ENCODE measurements at places on chromosomes 1 and 21.

- no peak for DNase-seq
Observed at GRCh38 chr1:93665015-93665414, 16.6 kb downstream of the BCAR3 start.

DNA sequence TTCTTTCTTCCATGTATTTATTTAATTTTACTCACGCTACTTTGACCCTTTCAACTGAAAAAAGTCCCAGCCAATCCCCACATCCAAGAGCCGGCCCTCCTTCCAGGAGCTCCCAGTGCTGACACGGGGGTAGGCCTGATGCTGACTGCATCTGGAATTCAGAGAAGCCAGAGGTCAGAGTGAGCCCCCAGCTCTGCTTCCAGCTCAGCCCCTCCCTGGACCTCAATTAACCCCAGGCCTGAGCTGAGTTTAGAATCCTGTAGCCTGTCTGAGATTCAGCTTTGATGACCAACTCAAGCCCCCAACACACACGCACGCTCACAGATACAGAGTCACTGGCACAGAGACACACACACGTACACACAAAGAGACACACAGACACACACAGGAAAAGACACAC lies 247.9 kb downstream of the NPHP4 start:
- DNase-seq = no peak

- DNase-seq = no peak
Observed at GRCh38 chr1:55309053-55309452, 93.9 kb upstream of the USP24 start.

GRCh38 chr1:89809556-89809955 lies 11.3 kb upstream of the LRRC8D start:
- DNase-seq = no peak

GRCh38 chr1:182348961-182349747 lies 42.4 kb downstream of the GLUL start:
- peak; percentile 13 for DNase-seq

GRCh38 chr1:167936930-167937708 lies at the start of gene MPC2:
MPC2 (minus strand) TSS chr1:167937072; CDS start chr1:167935841, 1,231 bp downstream.
- no peak for DNase-seq

GRCh38 chr1:28205243-28205642 lies 27.6 kb downstream of the DNAJC8 start:
- no peak for DNase-seq

DNA sequence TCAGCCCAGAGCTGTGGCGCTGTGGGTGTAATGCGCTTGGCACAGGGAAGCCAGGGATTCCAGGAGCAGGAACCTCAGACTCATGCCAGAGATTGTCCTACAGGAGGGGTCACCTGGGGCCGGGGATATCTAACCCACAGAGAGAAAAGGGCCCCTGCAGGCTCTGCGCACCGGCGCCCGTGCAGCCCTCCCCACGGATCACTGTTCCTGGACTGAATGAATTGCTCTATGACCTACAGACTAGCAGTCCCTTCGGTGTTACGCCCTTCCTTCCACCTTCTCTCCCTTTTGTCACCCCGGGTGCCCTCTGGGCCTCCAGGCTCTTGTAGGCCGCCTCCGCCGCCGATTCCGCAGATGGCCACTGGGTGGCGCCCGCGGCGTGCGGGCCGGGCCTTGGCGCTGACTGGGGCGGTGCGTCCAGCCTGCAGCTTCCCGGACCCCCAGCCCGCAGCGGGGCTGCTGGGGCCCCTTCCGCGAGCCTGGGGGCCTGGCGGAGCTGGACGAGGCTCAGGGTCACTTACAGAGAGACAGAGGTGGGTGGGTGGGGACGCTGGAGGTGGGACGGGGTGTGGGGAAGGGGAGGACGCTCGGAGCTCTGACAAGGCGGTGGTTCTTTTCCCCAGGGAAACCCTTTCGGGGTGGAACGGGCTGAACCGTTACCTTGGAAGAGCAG lies 101.3 kb downstream of the IER5 start:
- no peak for DNase-seq

DNA sequence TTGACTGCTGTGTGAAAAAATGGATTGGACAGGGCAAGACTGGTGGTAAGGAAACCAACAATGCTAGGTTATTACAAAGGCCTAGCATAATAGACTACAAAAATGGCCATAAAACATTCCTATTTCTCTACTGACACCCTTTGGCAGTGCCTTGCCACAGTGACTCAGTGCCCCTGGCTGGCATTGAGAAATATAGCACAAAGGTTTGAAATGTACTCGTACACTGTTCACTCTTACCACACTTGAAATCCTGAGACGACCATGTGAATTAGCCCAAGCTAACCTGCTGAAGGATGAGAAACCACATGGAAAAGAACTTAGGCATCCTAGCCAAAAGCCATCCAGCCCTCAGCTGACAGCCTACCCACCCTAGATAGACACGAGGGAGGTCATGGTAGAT lies 149.8 kb upstream of the PALMD start:
- peak; percentile 15 for DNase-seq

DNA sequence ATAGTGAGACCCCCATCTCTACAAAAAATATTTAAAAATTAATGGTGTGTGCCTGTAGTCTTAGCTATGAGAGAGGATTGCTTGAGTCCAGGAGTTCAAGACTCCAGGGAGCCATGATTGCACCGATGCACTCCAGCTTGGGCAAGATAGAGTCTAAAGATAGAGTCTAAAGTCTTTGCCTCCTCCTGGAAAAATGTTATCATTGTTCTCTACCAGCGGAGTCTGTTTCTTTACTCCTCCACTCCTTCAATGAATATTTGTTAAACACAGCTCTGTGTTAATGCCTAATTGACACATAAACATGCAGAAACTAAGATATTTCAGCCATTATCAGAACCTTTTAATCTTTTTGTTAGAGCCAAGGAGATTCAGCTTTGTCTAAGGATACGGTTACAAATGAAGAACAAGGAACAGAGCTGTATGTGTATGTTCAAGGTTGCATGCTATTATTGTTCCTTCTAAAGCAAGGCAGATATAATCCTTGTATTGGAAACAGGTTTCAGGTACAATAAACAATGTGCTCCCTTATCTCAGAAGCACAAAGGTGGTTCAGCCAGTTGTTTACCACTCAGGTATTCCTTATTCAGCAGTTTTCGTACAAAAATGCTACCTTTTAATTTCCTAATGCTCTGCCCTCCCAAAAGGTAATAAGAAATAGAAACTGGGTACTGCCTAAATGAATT lies 15.4 kb downstream of the OVAAL start:
- no peak for DNase-seq

GRCh38 chr1:51518586-51519047 lies 449 bp downstream of the EPS15 start:
- no peak for DNase-seq

DNA sequence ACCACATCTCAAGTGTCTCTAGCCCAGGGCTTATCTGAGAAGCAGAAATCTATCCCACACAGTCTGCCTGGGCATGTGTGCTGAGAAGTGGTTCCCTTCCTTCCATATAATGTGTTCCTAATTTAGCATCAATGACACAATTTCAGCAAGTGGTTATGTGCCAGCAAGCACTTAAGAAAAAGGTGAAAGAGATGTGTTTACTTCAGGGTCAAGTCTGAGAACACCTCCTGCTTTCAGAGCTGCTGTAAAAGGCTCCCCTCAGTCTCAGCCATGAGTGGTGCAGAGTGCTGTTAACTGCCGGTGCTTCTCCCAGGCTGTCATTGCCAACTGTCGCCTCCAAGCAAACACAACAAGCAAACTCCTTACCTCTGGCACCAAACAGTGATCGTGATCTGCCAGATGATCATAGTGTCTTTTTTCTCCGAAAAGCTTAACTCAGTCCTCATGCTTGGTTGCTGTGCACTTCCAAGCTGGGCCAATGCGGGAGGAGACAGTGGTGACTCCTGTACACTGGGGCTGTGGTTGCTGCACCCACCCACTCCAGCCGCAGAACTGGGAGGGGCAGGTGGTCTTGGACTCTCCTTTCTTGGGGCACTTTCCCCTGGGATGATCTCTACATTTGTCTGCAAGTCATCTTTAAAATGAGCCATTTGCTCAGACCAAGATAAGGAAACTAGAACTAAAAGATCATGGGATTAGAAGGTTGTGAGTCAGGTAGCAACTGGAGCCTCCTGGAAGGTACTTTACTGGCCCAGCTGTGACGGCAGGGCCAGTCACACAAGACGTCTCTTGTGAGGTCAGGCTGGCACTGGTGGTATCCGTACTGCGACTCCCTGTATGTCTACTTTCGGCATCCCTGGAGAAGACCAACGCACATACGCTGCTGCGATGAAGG lies 32.4 kb downstream of the ATP1A1 start:
- no peak for DNase-seq

- peak; percentile 39 for DNase-seq
Observed at GRCh38 chr1:58442114-58442513, 104.4 kb downstream of the OMA1 start.

DNA sequence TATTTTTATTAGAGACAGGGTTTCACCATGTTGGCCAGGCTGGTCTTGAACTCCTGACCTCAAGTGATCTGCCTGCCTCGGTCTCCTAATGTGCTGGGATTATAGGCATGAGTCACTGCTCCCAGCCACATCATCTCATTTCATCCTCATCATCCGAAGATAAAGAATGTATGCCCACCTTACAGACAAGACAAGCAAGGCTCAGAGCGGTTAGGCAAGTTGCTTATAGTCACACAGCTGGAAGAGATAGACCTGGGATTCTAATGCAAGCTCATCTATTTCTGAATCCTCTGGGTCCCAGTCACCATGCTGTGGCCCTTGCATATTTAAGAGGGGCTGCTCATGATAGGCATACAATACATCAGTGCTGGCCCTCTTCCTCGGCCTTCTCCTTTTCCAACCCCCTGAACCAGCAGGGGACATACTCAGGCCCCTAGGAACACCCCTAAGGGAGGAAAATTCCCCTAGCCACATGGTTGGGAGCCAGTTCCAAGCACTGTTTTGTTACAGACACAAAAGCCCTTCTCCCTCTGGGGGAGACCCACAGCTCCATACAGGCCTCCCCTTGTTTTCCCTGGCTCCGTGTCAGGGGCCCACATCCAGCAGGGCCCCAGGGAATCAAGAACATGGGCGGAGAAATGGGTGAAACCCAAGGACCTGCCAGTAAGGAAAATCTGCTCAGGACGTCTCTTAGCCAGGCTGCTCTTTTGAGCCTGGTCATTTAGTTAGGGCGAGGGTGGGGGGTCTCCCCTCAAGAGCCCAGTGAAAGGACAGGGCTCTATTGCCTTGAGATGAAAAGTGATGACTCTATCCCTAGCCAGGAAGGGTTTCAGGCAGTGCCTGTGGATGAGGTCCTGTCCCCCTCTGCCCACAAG lies 6.9 kb downstream of the CSRP1 start:
- DNase-seq = no peak

DNA sequence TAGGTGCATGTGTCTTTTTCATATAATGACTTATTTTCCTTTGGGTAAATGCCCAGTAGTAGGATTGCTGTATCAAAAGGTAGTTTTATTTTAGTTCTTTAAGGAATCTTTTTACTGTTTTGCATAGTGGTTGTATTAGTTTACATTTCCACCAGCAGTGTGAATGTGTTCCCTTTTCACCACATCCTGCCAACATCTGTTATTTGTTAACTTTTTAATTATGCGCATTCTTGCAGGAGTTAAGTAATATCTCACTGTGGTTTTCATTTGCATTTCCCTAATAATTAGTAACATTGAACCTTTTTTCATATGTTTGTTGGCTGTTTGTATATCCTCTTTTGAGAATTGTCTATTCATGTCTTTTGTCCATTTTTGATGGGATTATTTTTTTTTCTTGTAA lies 1761.9 kb downstream of the PLA2G4A start:
- peak; percentile 3 for DNase-seq

DNA sequence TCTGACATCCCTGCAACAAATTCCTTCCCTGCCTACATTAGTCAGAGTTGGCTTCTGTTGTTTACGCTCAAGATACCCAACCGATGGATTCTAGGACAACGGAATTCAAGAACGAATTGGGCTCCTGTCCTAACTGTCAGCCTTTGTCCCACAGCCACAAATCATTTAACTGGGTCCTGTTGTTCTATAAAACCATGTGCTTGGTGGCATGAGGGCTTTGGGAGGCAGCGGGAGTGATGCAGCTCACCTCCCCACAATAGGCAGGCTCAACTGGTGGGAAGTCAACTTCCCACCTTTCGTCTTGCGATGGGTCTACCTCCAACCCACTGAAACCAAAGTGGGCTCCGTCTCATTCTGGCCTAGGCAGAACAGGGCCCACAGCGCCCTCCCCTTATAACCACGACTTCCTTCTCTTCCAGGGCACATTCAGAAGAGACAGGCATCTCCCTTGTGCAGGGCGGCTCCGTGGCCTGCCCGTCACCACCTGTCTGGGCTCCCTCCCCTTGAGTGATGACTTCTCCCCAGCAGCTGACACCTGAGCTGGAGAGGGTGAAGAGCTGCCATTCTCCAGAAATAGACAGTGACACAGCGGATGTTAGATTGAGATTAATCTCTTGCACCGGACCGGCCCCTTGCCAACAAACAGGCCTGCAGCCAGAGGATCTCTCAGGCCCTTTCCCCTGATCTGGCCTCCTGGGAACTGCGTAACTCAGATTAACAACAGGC lies 26.5 kb downstream of the LRRC38 start:
- DNase-seq = no peak

GRCh38 chr1:203640723-203641502 lies 14.3 kb downstream of the ATP2B4 start:
- no peak for DNase-seq

DNA sequence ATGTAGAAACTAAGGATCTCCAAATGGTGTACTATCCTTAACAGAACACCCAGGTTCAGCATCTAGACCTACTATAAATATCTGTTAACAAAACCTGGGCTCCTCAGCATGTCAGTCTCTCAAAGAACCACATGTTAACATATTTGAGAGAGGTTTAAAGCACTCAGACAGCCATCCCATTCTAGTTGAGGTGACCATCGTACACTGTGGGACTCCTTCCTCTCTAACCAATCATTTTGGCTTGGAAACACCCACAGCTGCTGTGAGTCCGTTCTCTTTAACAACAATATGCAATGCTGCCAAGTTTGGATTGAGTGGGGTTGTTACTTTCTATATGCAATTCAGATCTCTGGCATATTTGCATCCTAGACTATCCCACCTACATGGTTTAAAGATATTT lies 105.8 kb downstream of the MRPL39 start:
- no peak for DNase-seq

DNA sequence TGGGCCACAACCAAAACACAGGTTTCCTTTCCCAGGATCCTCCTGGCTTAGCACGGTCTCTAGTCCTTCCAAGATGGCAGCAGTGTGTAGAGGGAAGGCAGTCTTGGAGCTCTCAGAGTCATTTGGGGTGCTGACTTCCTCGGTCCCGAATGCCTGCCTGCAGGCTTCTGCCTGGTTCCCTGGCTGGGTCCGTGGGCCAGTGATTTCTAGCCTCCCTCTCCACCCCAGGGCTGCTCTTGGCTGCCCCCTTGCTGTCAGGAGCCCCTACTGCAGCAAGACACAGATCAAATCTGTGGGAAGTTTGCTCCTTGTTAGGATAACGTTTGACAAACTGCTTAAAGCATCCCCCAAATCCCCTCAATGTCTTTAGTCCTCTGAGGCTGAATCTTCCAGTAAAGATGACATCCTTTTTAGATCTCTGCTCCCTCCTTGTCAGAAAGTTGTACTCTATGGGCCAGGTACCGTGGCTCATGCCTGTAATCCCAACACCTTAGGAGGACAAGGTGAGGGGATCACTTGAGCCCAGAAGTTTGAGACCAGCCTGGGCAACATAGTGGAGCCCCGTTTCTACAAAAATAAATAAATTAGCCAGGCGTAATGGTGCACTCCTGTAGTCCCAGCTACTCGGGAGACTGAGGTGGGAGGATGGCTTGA lies 272.5 kb downstream of the RRAGC start:
- no peak for DNase-seq

Data from epithelial cell of proximal tubule (primary cell).